Stimulated activated CD8-positive, alpha-beta memory T cell treated with anti-CD3 and anti-CD28 coated beads, Interleukin-15, amount 100 ng/mL, for 4 hours (primary cell): ENCODE measurements at places on chromosomes 2 and 18.

- DNase-seq: no peak
Observed at GRCh38 chr2:235343869-235344268, 150.0 kb upstream of the AGAP1 start.

- DNase-seq: no peak
Observed at GRCh38 chr18:32454593-32454992, 16.1 kb downstream of the GAREM1 start.

- no peak for DNase-seq
Observed at GRCh38 chr2:84886791-84887190, 5.9 kb upstream of the TRABD2A start.

GRCh38 chr2:173311844-173312606 is 42.6 kb upstream of the CDCA7 start:
- no peak for DNase-seq

DNA sequence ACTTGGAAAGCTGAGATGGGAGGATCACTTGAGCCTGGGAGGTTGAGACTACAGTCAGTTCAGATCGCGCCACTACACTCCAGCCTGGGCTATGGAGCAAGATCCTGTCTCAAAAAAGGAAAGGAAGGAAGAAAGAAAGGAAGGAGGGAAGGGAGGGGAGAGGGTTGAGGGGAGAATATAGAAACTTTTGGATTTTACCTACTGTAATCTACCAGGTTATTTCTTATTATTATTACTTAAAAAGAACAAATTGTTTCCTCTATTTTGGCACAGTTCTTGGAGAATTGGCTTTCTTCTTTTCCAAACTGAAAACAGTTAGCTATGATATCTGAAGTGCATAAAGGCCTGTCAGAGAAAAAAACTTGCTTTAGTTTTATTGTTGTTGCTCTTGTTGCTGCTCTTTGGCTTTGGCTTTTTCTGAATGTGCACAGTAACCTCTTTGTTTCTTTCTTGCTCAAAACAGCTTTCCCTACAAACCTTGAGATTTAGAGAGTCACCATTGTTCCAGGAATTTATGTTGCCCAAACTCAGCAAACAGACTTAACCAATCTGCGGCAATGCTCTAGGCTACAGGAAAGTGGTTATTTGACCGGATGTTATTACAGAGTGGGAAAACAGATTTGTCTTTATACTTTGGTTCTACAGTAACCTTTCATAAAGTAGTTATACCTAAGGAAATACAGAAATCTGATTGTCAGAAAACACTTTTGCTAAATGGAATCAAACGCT is 214.9 kb downstream of the XIRP2 start:
- DNase-seq: no peak

GRCh38 chr2:179758636-179759035 is 102.8 kb downstream of the ZNF385B start:
- no peak for DNase-seq
